ENCODE measurements at places on chromosomes 1 and 21. TPM values are rescaled to one million over a fixed set of nuclear protein-coding genes. Genes with fewer than 3 reads are reported as not detected.

GRCh38 chr21:18776936-18777335 lies 373.4 kb upstream of the TMPRSS15 start:
- DNase-seq: no peak

DNA sequence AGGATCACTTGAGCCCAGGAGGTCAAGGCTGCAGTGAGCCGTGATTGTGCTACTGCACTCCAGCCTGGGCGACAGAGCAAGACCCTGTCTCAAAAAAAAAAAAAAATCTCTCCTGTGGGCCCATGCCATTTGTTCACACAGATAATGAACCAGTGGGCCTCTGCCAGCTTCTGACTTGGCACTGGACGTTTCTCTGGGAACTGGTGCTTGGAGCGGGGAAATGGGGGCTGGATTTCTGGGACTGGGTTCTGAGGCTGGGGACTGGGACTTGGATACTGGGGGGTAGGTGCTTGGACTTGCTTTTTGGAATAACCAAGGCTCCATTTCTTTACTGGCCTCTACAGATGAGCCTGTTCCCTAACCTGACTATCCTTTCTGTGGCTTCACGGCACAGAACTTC lies 9.7 kb downstream of the IFI6 start:
- no peak for DNase-seq

DNA sequence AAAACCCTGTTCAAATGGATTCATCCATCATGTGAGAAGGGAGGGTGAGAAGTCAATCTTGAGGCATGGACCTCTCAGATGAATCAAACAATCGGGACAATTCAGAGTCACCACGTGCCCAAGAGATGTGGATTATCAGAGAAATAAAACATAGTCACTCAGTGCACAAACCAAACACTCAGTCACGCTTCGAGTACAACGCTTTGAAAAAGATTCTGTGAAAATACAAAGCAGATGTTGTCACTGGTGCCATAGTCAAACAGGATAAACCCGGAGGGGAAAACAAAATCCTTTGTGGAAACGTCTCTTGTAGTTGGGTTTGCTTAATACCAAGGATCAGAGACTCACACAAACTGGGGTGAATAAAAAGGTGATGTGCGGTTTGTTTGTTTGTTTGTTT lies 188.4 kb downstream of the RRAGC start:
- no peak for DNase-seq

DNA sequence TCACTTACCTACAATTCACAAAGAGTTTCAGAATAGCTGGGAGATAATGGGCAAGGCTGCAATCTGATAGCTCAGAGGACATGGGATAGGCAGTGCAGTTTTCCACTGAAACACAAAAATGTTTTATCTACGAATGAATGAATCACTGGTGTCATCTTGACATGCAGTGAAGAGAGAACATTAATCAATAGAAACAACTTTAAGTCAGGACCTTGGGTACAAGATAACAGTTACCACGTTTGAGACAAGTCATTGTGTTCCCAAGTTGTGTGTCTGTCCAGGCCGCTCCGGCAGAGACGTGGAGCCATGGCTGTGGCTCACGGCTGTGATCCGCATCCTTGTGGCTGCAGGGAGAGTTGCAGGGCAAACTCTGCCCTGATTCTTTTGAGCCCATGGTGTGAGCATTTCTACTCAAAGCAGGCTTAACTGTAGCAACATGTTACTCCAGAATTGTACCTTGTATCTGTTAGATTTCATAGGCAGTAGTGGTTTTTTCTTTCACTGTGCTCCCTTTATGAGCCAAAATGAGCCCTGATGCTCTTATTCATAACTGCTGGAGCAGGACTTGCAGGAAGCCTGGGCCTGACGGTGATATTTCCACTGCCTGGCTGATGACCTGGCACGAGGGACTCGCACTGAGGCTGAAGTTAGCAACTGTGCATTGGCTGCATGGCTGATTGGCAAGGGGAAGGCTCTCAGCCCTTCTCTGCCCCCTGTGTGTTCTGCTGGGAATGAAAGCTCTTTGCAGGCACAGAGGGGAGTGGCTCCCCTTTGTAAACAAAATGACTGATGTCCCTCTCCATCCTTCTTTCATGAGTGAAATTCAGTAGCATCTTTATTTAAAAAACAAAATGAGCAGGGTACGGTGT lies 465.2 kb downstream of the AJAP1 start:
- no peak for DNase-seq

DNA sequence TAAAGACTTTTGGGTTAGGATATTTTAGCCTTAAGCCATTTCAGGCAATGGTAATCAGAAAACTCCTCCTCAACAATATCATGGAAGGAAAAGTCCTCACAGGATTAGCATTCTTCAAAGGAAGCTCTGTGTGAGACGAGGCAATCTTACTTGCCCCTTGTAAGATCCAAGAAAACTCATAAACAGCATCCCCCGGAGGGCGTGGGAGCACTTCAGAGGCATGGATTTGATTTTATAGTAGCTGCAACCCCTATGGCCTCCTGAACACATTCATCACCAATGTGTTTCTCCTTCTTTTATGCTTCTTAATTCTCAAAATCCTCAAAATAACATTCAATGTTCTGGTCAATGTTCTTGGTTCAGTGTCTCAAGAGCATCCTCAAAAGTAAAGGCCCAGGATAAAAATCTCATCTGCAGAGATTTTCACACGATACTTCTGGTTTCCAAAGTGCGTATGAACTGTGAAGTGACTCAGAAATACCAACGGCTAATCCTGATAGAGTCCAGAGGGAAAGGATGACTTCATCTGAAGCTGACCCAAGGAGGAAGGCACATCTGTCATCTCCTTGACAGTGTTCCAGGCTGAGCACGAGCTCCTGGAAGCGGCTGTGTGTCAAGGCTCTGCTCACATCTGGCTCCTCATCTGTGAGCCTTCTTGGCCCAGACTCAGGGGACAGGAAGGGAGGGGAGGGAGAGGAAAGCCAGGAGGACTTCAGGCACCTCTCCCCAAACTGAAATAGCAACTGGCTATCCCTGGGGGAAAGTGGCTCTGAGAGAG lies 49.3 kb upstream of the PSEN2 start:
- peak; percentile 73 for DNase-seq

DNA sequence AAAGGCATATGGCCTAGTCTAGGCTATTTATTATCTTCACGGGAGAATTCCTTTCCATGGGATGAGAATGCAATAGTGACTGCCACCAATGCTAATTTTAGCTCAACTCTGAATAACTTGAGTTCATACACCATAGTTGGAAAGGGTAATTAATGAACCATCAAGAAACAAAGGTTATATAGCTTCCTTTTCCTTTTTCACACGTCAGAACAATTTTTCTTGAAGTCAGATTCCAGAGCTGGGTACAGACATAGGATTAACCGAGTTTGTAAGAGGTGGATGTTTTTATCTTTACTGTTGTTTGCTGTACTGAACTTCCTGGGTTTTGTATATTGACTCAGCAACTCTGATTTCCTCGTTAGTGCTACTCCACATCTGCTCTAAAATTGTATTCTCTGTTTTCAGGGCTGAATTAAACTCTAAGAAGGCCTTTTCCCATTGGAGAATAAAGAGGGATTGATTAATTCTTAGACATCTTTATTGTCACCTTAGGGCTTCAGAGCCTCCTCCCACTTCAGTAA lies 262.0 kb downstream of the NUF2 start:
- no peak for DNase-seq

GRCh38 chr1:156390469-156391365 lies 21.7 kb downstream of the RHBG start:
- DNase-seq: no peak

DNA sequence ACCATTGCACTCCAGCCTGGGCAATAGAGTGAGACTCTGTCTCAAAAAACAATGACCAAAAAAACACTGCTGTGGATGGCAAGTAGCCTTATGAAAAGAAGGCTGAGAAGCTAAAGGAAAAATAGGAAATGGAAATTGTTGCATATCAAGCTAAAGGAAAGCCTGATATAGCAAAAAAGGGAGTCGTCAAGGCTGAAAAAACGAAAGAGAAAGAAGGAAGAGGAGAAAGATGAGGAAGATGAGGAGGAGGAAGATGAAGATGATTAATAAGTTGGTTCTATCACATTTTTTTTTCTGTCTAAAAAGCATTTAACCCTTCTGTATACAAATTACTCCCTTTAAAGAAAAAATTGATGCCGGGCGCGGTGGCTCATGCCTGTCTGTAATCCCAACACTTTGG lies 10.2 kb upstream of the PRDX1 start:
- no peak for DNase-seq

DNA sequence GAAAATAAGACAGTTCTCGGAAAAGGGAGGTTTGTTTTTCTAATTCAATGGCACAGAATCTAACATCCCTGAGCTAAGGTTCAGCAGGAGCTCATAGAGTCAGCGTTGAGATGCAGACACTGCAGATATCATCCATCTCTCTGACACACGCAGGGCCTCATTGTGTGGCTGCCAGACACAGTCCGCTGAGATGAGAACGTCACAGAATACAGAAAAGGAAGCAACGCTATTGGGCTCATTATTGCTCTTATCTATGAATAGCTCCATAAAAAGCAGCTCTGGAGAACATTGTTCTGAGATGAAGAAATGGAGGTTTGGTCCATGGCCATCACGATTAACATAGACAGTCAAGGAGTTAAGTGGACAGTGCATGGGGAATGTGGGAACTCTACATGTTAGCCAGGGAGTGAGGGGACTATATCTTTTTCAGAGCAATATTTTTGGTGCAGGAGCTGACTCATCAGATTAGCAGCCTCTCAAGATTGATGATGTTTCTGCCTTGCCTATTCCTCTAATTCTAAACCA lies 771.6 kb upstream of the CXADR start:
- DNase-seq: no peak

- DNase-seq: no peak
Measured at GRCh38 chr1:3600354-3600753, 11.0 kb downstream of the MEGF6 start.

GRCh38 chr1:85617633-85618100 lies 37.1 kb downstream of the CCN1 start:
- DNase-seq: no peak

DNA sequence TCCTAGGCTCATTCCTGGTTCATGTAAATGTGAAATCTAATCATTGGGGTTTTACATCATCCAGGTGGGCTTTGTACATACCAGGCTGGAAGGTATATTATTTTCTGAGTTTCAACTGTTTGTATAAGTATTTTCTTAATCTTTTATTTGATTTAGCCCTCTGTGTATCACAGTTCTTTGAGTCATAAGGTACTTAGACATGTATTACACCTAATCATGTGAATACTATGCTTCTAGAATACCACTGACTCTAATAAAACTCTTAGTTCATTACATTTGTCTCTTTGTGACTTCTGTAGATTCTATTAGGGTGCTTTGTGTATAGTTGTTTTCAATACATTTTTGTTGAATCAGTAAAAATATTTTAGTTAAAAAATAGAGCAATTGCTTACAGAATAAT lies 92.8 kb downstream of the ZFYVE9 start:
- no peak for DNase-seq

GRCh38 chr21:42820616-42821465 lies 58.5 kb downstream of the WDR4 start:
- no peak for DNase-seq

- DNase-seq: no peak
Measured at GRCh38 chr21:14545906-14546480, at the start of gene SAMSN1. SAMSN1 (minus strand) TSS chr21:14546315; CDS start chr21:14546261, 54 bp downstream.

DNA sequence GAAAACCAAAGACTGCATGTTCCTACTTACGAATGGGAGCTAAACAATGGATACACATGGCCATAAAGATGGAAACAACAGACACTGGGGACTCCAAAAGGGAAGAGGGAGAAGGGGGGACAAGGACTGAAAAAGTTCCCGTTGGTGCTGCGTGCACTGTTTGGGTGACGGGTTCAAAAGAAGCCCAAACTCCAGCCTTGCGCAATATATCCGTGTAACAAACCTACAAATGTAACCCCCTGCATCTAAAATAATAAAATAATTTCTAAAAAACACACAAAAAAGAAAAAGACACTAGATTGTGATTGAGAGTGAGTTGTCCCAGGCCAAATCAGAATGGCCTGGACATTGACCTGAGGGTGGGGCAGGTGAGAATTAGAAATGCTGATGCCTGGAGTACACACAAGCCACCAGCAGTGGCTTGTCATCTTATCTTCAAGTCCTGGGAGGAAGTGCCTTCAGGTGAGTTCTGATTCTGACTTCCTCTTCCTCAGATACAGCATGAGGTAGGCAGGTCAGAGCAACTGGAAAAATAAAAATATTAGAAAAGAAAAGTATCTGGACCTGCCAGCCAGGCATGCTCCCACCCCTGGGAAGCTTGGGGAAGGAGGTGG lies 54.7 kb downstream of the SPATA46 start:
- DNase-seq: no peak

GRCh38 chr1:30040081-30041019 lies 683.0 kb downstream of the MATN1 start:
- DNase-seq: no peak

DNA sequence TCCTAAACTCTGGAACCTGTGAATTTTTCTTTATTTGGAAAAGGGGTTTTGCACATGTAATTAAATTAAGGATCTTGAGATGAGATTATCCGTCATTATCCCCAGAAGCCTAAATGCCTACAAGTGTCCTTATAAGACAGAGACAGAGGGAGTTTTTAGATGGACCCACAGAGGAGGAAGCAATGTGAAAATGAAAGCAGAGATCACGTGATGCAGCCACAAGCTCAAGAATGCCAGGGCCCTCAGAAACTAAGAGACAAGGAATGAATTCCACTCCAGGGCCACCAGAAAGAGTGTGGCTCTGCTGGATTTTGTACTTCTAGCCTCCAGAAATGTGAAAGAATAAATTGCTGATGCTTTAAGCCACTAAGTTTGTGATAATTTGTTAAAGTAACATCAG lies 183.6 kb upstream of the UBE2U start:
- DNase-seq: no peak

DNA sequence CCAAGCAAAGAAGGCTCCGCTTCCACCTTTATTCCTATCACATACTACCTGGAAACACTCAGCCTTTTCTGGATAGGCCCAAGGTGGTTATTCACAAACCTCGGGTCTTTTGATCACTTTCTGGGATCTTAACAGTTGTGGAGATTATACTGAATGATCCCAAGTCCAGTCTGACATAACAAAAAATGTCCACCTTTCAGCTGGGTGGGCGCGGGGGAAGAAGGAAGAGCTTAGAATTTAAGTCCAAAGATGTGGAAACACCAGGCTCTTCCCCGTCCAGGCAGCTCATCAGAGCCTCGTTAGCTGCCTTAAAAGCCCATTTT lies 338 bp upstream of the C1orf53 start:
- no peak for DNase-seq

GRCh38 chr1:44263568-44264450 lies 50.5 kb downstream of the DMAP1 start:
- DNase-seq: no peak

- DNase-seq: no peak
Measured at GRCh38 chr1:150775276-150775675, 9.7 kb upstream of the CTSS start.

- no peak for DNase-seq
Measured at GRCh38 chr1:21032741-21033140, 144.0 kb downstream of the EIF4G3 start.

GRCh38 chr1:172719694-172720138 lies 60.8 kb downstream of the FASLG start:
- DNase-seq: peak; percentile 38

The BARHL2 gene
- not detected for total RNA-seq

The GBP4 gene
- 0.14 TPM for total RNA-seq

The S100A7 gene
- 0.37 TPM for total RNA-seq

The CD53 gene
- total RNA-seq: not detected

The CFAP107 gene
- total RNA-seq: not detected

The F11R gene
- 121 TPM for total RNA-seq

The PROX1 gene
- total RNA-seq: 0.31 TPM

The SDC3 gene
- total RNA-seq: 25.4 TPM

The RAB3B gene
- total RNA-seq: 17.9 TPM

The CDA gene
- total RNA-seq: 23.6 TPM

Data from foreskin keratinocyte (primary cell).